Activated naive CD8-positive, alpha-beta T cell treated with anti-CD3 and anti-CD28 coated beads for 36 hours (primary cell): ENCODE measurements at places on chromosomes 1 and 21.

- no peak for DNase-seq
Measured at GRCh38 chr1:33268927-33269610, 12.8 kb downstream of the ZNF362 start.

GRCh38 chr1:203316626-203317093 lies 11.3 kb downstream of the BTG2 start:
- DNase-seq, result no peak

GRCh38 chr1:111419037-111419436 lies 8.5 kb downstream of the OVGP1 start:
- DNase-seq, result no peak

- no peak for DNase-seq
Measured at GRCh38 chr1:103538226-103538625, 12.7 kb downstream of the RNPC3 start.

DNA sequence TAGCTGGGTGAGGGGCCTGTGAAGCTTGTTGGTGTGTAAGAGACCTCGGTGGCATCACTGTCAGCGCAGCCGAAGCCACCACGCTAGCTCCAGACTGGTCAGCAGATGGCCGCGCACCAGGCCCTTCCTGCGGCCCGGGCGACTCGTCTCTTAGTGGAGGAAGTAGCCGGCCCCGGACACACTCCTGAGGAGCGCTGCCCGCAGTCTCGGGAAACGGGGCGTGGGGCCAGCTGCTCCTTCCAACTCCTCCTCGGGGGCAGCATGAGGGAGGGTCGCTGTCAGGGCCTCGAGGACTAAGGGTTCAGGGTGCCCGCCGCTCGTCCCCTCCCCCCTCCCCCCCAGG lies 20.4 kb downstream of the H3-3A start:
- no peak for DNase-seq

GRCh38 chr1:198957044-198957443 lies 318.2 kb downstream of the PTPRC start:
- DNase-seq, result no peak

- DNase-seq, result no peak
Measured at GRCh38 chr21:27673581-27673980, 706.7 kb upstream of the ADAMTS5 start.

DNA sequence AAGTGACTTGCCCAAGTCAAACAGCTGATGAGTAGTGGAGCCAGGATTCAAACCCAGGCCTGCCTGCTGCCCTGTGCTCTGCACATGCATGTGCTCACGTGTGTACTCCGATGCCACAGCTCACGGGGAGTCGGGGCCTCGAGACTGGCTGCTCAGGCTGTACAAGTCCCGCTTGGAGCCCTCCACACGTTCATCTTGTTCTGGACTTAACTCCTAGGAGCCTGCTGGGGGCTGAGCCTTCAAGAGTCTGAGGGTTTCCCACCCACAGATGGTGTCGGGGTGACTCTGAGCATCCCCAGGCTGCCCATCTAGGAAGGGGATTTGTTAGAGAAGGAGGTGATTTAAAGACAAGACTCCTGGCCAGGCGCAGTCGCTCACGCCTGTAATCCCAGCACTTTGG lies 35.7 kb upstream of the KDM4A start:
- DNase-seq, result no peak

GRCh38 chr1:236888903-236889302 lies 93.8 kb downstream of the MTR start:
- DNase-seq, result no peak

DNA sequence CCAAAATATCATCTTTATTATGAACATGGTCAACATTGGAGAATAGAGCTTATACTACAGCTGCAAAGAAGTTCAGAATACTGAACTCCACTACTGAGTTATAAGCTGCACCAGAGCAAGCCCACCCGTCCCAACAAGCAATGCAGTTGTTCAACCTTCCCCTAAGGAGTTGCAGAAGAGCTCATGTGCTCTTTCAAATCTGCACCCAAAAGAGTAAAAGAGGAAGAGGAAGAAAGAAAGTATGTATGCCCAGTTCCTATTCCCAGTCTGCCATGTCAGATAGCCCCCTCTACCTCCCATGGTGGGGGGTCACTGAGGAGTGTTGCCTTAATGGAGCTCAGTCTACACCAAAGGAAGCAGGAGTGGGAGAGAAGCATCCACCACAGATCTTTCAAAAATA lies 6.9 kb downstream of the C1orf162 start:
- no peak for DNase-seq

DNA sequence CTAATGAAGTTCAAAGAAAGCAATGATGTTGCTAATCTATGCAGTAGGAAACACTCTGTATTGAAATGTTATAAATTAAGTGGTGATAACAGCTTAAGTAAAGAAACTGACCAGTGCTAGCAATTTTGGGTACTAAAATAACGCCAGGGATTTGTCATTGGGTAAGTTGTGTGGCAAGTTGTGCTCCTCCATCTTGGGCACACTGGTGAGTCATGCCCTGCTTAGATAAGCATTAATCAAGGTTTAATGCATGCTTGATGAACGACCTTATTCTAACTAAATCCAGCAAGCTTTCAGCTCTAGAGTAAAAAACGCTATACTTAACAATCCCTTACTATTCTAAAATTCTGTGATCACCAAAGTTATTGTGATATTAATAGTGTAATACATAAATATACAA lies 25.2 kb downstream of the VAMP4 start:
- no peak for DNase-seq

- DNase-seq, result no peak
Measured at GRCh38 chr1:997993-998744, 1.7 kb downstream of the HES4 start.

- peak; percentile 7 for DNase-seq
Measured at GRCh38 chr1:67174716-67175284, 8.5 kb downstream of the IL23R start.

DNA sequence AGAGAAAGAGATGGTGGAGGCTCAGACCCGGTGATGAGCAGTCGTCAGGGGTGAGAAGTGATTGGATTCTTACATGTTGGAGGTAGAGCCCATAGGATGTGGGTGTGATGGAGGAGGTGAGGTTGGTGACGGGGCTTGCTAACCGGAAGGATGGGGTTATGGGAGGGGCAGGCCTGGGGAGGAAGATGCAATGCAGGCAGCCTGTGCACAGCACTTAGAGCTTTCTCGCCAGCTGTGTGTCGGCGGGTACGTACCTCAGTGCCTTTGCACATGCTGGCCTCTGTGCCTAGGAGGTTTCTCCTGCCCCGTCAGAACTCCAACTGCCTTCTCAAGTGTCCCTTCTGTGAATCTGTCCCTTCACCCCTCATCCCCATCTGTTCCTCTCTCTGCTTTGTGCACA lies 2.9 kb upstream of the BSND start:
- DNase-seq, result peak; percentile 15

GRCh38 chr1:228647523-228648444 lies 87.5 kb upstream of the RHOU start:
- peak; percentile 14 for DNase-seq

- no peak for DNase-seq
Measured at GRCh38 chr1:24362982-24363614, 43.9 kb downstream of the GRHL3 start.

- no peak for DNase-seq
Measured at GRCh38 chr1:16718908-16719533, 21.3 kb upstream of the RNU1-4 start.

DNA sequence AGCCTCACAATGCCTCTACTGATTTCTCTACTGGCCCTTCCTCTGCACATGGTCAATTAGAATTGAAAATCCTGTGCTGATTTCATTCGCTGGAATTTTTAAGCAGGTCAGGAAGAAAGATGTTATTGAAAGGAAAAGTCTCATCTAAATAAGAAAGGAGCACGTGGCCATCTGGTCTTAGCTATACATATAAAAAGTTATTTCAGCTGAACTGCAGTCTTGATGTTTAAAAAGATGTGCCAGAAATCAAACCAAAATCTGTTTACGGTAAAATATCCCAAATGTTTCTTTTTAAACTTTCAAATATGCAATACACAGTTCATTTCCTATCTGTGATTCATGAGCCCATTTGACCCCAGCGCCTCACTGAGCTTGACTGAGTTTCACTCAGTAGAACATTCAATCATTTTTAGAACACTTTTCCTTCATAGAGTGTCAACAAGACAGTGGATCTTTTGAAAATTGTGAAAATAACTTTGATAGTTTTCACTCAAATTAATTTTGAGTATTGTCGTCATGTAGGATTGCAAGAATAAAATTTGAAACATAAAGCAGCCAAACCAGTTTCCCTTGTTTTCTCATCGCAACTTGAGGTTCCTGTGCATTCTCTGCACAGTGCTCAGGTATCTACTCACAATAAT lies 293.6 kb downstream of the PTPRC start:
- no peak for DNase-seq
